CD4-positive, alpha-beta T cell treated with Interleukin-10 for 1 hour (primary cell): ENCODE measurements at places on chromosomes 16 and 17.

DNA sequence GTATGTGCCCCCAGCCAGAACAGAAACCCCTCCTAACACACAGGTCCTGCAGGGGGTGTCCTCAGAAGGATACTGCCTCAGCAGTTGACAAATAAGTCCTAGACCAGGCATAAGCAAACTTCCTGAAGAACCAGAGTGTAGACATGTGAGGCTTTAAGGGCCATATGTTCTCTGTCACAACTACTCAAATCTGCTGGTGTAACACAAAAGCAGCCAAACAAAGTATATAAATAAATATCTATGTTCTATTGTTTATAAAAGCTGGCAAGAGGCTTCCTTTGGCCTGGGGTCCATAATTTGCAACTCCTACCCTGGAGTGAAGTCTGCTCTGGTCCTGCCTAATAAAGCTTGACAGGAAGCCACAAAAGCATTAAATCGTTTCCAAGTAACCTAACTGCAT is 9.9 kb downstream of the FAM83G start:
- DNase-seq = no peak

- DNase-seq = no peak
These were observed 163.9 kb downstream of the SPECC1 start for GRCh38 chr17:20173091-20173490.

DNA sequence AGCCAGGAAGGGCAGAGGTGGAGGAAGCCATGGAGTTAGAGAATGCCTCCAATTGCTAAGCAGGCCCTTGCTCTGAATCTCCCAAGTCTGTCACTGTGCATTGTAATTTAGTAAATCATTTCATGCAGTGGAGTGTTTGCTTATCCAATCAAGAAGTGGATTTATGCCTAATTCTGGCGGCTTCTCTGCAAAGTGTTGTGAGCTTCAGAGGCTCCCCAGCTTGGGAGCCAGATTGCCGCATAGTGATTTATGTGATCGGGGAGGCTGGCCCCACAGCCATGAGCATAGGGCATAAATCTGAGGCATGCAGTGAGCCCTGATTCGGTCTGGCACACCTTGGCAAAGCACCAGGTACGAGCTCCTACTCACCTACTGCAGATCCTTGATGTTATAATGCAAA is 520.8 kb downstream of the HS3ST4 start:
- no peak for DNase-seq

DNA sequence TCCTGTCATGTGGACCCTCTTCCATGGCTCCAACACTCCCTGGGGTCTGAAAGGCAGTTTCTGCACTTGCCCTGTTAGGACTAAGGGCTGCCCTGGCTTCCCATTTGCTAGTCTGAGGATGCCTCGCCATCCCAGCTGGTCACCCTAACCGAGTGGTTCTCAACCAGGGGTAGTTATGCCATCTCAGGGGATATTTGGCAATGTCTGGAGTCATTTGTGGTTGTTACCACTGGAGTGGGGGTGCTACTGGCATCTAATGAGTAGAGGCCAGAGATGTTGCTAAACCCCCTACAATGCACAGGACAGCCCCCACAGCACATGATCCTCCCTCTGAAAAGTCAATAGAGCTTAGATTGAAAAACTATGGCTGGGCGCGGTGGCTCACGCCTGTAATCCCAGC is 26.9 kb upstream of the CDH1 start:
- no peak for DNase-seq

DNA sequence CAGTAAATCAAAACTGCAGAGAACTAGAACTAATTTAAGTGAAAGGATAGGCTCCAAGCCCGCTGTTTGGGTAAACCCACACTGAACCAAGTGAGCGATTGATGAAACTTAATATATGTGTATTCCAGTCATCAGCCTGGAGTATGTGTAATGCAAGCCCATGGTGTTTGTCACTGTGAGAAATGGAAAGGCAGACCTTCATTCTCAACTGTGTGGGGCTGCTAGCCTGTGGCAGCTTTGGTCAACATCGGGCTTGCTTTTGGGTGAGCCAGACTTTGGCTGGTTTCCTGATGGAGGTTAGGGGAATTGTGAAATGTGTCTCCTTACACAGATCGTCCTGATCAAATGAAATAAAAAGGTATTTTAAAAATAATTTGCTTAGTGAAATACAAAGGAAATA is 279.9 kb downstream of the IRX3 start:
- DNase-seq = no peak

- no peak for DNase-seq
These were observed 11.9 kb upstream of the DNASE1 start for GRCh38 chr16:3642397-3643094.

GRCh38 chr17:49496183-49496866 is 1.2 kb downstream of the NGFR start:
- peak; percentile 83 for DNase-seq

DNA sequence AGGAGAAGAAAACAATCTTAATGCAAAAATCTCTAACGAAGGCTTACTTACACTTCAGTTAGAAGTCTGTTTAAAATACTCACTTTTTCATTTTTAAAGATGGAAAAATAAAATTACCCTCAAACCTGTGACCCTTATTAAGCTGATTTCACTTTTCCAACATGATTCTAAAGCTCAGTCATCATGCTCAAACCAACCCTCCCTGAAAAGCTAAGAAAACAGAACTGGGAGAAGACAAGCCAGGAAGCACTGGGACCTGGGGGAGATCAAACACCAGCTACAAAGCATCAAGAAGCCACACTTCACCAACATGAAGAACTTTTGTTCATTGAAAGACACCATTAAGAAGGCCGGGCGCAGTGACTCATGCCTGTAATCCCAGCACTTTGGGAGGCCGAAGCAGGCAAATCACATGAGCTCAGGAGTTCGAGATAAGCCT is 88.8 kb downstream of the LITAF start:
- DNase-seq = no peak

- no peak for DNase-seq
These were observed 235.8 kb downstream of the HAPSTR1 start for GRCh38 chr16:9327253-9327652.

GRCh38 chr16:868846-869822 is 68.6 kb upstream of the GNG13 start:
- no peak for DNase-seq

GRCh38 chr17:12738624-12739023 is 50.7 kb upstream of the ARHGAP44 start:
- DNase-seq = no peak

DNA sequence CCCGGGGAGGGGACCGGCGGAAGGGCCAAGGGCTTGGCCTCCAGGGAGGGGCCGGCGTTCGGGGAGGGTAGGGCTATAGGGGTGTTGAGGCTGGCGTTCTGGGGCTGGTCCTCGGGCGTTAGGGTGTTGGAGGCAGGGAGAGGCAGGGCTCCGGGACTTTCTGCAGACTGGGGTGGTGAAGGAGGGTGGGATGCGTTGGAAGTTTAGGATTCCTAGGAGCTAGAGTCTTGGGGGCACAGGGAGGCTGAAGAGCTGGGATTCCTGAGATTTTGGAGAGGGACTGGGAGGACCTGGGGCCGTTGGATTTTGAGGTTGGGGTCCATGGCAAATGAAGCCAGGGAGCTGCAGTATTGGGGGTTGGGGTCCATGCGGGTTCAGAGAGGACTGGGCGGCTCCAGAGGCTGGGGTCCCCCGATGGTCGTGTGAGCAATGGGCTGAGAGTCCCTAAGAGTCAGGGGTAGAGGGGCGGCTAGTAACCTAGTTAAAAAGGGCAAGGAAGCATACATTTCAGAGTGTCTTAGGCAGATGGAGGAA is 740 bp downstream of the NFATC2IP start:
- no peak for DNase-seq

GRCh38 chr16:49781401-49781800 is 74.5 kb downstream of the ZNF423 start:
- DNase-seq = no peak

GRCh38 chr17:48787828-48788227 is 29.2 kb downstream of the TTLL6 start:
- DNase-seq = no peak

DNA sequence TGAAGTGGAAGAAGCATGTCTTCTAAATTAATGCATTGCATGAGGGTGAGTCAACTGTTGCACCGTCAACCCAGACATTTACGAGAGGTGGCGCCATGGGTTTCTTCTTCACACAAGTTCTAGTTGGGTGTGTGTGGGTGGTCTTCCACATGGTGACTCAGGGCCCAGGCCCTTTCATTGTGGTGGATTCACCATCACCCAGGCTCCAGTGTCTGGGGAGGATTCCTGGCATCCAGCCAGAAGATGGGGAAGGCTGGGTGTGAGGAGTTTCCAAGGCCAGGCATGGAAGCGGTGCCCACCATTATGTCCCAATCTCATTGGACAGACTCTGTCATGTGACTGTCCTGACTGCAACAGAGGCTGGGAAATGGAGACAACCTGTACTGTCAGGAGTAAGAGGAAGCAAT is 21.4 kb upstream of the JPH3 start:
- DNase-seq = no peak

- DNase-seq = peak; percentile 14
These were observed 30.9 kb downstream of the FAM222B start for GRCh38 chr17:28811651-28812090.

GRCh38 chr17:28170771-28171170 is 128.3 kb downstream of the NLK start:
- DNase-seq = no peak

- DNase-seq = peak; percentile 85
These were observed 410 bp upstream of the HOXB5 start for GRCh38 chr17:48593840-48594537.

DNA sequence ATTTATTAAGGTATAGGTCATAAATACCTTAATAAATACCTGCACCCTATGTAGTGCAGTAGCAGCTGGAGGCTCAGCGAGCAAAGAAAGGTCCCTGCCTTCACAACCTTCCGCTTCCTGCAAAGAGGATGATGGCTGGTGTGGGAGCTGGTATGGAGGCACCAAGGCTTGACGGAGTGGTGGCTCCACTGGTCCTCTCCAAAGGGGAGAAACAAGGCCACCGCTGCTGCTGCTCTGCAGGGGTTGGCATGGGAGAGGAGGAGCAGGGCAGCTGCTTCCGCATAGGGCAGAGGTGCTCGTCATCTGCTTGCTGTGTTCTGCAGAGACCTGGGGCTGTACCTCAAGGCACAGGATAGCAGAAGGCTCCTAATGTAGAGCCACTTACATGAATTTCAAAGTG is 52.8 kb downstream of the NDEL1 start:
- DNase-seq = no peak

- no peak for DNase-seq
These were observed 92.9 kb downstream of the GPR139 start for GRCh38 chr16:19980632-19981265.

GRCh38 chr16:87976665-87977064 is 25.4 kb downstream of the BANP start:
- DNase-seq = no peak

- DNase-seq = no peak
These were observed 68.5 kb upstream of the PMFBP1 start for GRCh38 chr16:72240466-72240865.

DNA sequence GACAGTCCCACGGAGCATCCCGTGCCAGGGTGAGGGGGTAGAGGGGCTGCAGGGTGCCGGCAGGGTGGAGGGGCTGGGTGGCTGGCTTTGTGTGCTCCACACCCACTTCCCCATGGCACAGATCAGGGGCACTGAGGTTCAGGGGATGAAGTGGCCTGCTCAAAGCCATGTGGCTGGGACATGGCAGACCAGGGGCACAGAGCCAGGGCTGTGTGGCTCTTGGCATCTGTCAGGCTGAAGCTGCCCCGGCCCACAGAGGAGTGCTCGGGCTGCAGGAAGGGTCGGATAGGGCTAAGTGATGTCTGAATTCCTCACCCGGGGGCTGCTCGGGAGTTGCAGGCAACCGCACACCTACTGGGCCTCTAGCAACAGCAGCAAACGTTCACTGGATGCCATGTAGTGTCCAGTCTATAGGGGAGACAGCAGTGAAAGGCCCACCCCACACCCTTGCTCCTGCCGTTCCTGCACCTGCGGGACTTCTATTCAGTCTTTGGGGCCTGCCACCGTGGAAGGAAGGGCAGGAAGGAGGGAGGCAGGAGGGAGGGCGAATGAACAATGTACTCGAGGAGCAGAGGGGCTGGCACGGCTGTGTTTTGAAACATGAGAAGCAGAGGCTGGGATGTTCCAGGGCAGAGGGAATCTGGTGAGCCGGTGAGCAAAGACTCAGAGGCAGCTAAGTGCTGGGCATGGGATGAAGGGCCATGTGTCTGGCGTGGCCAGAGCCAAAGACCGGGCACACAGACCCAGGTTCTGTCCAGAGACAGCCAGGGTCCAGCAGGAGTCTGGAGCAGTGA is 15.1 kb downstream of the SLC5A10 start:
- no peak for DNase-seq

DNA sequence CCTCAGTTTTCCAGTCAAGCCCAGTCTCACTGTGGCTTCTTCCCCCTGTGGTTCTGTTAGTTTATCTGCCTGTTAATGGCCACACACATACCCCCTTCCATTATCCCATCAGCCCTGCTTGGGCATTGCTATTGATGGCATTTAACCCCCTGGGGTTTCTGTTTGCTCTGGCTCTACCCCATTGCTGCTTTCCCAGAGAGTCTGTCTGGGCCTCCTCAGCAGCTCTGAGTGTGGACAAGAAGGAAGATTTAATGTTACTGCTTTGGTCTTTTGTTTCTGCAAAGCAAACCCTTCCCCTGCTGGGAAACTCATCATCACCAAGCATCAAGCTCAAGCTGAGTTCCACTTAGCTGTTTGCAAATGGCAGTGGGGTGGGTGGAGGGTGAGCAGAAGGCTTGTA is 162.7 kb downstream of the CCT6B start:
- DNase-seq = no peak

GRCh38 chr17:17084317-17084835 is 42.1 kb downstream of the MPRIP start:
- no peak for DNase-seq

- no peak for DNase-seq
These were observed 23.9 kb upstream of the TMEM98 start for GRCh38 chr17:32903774-32904673.

- no peak for DNase-seq
These were observed 19.3 kb downstream of the CACNG3 start for GRCh38 chr16:24275413-24275812.

DNA sequence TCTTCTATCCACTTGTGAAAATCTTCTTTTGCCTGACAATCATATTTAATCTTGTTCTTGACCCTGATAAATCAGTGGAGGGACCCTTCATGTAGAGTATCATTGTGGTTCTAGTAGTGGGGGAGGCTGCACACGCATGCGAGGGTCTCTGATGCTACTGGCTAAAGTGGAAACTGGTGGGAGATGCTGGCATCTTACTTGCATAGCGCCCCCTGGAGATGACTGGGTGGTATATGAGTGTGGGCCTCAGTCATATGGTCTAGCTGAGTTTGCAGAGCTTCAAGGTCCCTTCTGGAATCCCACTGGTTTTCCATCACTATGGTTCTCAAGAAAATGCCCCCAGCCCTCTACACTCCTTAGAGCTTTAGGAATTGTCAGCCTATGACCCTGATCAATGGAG is 236.4 kb upstream of the AXIN2 start:
- peak; percentile 6 for DNase-seq

DNA sequence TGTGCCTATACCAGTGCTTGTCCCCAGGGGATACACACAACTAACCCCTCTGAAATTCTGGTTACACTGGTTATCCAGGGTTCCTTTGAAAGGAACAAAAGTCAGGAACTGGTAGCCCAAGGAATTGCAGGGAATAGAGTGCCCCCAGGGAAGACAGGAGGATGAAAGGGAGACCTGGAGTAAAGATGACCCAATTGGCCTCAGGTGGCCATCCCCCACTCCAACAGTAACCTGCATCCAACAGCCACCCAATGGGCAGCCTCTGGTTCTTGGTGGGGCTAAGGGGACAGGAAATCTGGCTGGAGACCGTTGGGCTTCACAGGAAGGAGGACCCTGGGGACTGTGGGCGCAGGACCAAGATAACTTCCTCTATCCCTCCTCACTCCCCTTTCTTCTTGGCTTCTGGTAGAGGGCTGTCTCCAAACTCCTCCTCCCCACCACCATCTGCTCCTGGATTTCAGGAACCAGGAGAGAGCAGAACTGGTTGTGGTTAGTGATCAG is 826 bp upstream of the MPO start:
- DNase-seq = no peak
